ENCODE measurements at places on chromosomes 11 and 22.

- DNase-seq, result no peak
Measured at GRCh38 chr11:5625281-5625680, 480 bp downstream of the TRIM34 start.

GRCh38 chr22:31177420-31178162, 17.6 kb downstream of the RNF185 start:
- no peak for DNase-seq

GRCh38 chr22:42967933-42968332, 47.0 kb downstream of the PACSIN2 start:
- DNase-seq, result no peak

GRCh38 chr11:24622262-24622661, 125.4 kb downstream of the LUZP2 start:
- DNase-seq, result no peak

- no peak for DNase-seq
Measured at GRCh38 chr11:2760196-2760871, 60.5 kb upstream of the KCNQ1OT1 start.

- no peak for DNase-seq
Measured at GRCh38 chr11:83726316-83726715, 440.1 kb upstream of the CCDC90B start.

DNA sequence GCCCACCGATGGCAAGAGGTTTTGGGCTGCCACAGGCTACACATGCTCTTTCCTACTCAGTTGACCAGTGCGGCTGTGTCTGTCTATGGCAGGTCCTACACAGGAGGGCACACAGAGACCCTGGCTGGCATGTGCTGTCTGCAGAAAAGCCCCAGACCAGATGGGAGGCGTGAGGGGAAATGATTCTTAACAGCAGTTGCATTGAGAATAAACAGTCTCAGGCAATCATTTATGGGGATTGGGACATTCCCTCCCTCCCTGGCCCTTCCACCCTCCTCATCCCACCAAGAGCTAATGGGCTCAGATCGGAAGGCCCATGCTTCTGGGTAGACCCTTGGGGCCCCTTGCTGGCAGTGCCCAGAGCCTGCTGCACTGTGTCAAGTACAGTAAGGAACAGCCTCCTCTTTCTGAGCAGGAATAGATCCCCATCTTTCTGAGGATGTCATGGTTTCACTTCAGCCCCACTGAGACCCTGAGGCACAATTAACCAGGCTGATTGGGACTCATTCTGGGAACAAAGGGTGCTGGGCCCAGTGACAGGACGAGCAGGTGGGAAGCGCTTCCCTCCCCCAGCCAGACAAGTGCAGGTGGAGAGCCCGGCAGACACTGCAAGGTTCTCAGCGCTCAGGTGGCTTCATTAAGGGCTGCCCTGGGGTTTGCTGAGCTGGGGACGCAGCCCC, 28.3 kb downstream of the TSPAN18 start:
- DNase-seq, result no peak

DNA sequence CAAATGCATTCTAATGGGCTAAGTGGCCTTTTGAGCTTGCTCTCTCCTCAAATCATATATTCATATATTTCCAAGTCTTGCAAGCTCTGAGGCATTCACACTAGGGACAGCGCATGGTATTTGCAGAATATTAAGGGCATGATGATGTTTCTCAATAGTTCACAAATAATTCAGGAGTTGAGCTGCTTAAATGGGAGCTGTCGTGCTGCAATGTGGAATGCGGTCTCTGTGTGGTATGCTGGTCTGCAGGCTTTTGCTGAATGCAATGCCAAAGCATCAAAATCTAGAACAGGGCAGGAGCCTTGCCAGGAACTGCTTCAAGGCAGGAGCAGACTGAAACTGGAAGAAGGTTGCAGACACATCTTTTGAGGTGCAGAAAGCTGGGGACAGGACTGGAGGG, 1060.0 kb downstream of the TBC1D22A start:
- DNase-seq, result no peak

DNA sequence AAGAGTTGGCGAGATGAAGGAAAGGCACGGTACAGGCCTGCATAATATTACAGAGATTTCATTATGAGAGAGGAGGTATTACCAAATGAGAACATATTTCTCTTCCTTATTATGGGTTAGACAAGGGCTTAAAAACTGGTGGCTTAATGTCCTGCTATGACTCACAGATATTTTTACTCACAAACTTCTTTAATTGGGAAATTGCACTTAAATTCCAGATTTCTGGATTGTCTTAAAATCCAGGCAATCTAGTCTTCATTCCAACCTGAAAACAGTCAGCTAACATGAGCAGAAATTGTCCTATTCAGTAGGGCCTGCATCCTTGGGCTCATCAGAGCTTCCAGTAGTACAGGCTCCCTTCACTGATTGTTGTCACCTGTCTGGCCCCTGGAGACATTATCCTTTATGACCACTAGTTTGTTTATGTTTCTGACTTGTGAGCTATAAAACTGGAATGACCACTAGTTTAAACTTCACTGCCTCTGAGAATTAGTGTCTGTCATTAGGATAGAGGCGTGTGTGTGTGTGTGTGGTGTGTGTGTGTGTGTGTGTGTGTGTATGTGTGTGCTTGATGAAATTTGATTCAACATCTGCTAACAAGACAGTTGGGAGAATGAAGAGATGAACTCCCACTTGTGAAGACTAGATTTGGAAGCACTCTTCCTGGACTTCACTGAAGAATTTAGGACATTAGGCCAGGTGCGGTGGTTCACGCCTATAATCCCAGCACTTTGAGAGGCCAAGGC, 25.1 kb downstream of the DBX1 start:
- no peak for DNase-seq

DNA sequence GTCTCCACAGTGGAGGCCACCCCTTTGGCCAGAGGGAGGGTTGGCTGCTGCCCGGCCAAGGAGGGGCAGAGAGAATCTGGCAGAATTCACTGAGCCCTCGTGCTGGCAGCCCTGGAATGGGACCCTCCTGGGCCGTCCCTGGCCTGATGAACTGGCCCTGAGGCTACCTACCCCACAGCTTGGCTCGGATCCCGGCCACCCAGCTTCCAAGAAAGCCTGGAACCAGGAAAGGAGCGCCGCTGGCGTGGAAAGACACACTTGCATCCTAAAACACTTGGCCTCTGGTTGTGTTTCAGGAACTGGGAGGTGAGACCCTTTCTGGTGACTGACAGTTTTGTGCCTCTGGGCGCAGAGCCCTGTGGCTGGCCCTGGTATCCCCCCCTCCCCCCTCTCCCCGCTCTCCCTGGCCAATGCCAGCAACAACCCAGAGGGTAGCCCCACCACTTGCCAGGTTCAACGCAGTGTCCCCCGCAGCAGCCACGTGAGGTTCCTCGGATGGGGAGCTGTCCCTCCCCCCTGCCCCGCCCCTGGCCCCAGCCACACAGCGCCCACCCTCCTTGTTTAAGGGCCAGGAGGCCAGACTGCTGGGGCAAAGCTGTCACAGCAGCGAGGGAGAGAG, 693 bp downstream of the NFAM1 start:
- no peak for DNase-seq

DNA sequence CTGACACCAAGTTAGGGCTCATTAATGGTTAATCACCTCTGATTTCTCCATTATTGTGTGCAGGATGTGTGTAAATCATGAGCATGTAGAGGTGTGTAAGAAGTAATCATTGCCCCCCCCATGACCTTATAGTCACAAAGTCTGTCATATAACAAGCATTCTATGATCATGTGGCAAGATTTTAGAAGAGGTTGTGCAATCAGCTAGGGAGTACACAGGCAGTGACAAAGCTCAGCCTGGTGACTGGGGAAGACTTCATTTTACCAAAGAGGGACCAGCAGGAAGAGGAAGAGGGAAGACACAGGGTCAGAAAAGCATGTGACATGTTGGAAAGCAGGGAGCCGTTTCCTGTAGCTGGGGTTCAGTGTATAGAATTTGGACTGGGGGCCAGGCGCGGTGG, 176.5 kb upstream of the LARGE1 start:
- no peak for DNase-seq

- DNase-seq, result peak; percentile 90
Measured at GRCh38 chr11:65416341-65416824, 6.2 kb upstream of the NEAT1 start.

DNA sequence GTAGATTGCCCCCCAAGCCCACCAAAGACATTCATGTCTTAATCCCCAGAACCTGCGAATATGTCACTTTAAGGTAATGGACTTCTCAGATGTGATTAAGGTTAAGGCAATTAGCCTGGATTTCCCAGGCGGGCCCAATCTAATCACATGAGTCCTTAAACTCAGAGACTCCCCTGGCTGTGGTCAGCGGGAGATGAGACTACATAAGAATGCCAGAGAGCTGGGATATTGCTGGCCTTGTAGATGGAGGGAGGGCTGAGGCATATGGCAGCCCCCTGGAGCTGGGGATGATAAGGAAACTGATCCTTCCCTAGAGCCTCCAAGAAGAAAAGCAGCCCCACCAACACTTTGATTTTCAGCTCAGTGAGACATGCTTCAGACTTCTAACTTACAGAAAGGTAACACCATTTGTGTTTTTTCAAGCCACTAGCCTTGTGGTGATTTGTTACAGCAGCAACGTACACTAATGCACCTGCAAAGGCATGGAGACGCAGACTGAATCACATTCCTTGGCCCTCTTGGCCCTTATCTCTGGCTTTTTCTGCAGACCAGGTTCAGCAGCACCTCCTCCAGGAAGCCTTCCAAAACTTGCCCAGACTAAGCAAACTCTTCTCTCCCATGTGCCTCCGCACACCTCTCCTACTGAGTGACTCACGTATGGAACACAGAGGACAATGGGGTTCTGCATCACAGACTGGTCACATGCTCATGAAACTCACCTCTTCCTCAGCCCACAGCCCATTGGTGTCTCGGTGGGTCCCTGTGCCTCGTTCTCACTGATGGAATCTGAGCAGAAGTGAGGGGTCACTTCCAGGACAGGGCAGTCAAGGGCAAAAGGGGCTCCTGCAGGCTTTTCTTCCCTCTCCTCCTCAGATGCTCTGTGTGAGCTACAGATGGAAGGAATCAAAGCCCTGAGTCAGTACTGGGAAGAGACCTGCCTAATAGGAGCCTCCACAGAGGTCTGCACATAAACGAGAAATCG, 86.3 kb upstream of the HMGXB4 start:
- no peak for DNase-seq

DNA sequence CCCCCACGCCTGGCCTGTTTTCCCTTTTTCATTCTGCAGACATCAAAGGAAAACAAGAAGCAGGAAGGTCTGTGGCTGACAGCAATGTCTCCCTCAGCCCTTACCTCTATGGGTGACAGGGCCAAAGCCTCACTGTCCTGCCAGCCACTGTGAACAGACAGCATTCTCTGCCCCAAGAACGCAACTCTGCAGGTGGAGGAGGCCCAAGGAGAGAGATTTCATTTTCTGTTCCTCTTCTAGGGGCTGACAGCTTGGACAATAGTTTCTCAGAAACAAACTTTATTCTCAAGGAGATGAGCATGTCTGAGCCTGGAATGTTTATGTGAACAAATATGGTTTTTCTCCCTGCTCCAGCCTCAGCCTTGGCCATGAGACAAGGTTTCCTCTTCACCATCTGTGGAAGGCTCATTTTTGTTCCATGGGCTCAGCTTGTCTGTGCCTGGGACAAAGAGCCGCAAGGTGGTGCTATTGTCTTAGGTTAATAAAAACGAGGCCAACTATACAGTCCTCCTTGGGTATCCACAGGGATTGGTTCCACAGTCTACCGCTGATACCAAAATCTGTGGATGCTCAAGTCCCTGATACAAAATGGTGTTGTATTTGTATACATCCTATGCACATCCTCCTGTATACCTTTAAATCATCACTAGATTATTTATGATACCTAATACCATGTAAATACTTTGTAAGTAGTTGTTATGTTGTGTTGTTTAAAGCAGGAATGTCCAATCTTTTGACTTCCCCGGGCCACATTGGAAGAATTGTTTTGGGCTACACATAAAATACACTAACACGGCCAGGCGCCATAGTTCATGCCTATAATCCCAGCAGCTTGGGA, 5.8 kb downstream of the PIWIL3 start:
- peak; percentile 20 for DNase-seq

GRCh38 chr11:113806406-113806805, 26.8 kb downstream of the CLDN25 start:
- no peak for DNase-seq

- DNase-seq, result no peak
Measured at GRCh38 chr11:126719740-126720139, 280.8 kb downstream of the KIRREL3 start.

DNA sequence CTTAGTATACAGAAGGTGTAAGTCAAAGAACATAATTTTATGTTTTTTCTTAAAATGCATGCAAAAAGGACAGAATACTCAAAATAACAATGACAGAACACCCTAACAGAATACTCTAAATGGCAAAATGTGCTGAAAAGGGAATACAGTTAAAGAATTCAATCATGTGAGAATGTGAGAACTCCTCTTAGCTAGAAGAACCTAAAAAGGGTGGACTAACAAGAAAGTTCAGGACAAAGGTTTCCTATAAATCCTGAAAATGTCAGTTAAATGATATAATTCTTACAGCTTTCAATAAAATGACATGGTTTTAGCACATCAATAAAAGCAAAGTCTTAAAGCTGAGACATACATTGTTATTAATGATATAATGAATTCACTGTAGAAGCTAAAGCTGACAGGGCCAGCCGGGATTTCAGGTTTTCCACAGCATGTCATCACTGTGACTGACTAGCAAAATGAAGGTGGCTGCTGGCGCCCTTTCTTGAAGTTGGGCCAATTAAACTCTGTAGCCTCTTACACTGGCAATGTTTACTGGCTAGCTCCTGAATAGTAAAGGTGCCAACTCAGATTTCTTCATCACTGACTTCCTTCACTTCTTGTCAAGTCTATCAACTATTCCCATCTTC, 244.4 kb downstream of the TTC28 start:
- no peak for DNase-seq

- DNase-seq, result no peak
Measured at GRCh38 chr11:76361374-76361773, 19.6 kb downstream of the THAP12 start.

DNA sequence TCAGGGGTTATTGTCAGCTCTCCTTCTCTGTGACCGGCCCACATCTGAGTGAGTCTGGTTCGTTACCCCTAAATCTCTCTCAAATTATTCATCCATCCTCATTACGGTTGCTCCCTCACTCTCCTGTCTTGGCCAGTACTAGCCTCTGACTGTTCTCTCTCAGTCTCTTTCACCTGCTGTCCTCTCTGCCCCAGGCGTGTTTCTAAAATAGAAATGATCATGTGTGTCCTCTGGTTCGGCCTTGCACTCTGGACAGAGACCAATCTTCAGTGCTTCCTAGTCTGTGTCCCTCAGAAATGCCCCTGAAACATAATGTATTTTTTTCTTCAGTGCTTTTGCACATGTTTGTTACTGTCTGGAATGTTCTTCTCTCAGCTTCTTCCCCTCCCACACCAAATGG, 4.9 kb downstream of the PSMD13 start:
- no peak for DNase-seq

GRCh38 chr11:16609769-16610168, 128.7 kb upstream of the C11orf58 start:
- no peak for DNase-seq

DNA sequence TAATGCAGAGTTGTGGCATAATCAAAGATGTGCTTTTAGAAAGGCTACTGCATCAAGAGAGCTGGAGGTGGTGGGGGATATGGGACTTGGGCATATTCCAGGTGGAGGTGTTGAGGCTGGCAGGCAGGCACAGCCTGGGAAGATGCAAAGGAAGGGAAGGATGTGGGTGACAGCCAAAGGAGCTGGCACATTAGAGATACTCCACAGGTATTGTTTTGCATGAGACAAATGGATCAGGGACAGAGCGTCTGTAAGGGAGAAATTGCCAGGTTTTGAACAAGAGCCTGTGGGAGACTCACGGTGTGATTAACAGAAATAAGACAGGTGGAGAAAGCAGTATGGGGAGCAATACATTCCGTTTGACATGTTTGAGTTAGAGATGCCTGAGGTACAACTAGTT, 263.7 kb downstream of the NELL1 start:
- DNase-seq, result no peak

Measured in CD4-positive, alpha-beta T cell treated with Interleukin-6 at 100 ng/mL for 8 hours (primary cell).